KBM-7 (cell line): ENCODE measurements at places on chromosomes 16 and 17.

DNA sequence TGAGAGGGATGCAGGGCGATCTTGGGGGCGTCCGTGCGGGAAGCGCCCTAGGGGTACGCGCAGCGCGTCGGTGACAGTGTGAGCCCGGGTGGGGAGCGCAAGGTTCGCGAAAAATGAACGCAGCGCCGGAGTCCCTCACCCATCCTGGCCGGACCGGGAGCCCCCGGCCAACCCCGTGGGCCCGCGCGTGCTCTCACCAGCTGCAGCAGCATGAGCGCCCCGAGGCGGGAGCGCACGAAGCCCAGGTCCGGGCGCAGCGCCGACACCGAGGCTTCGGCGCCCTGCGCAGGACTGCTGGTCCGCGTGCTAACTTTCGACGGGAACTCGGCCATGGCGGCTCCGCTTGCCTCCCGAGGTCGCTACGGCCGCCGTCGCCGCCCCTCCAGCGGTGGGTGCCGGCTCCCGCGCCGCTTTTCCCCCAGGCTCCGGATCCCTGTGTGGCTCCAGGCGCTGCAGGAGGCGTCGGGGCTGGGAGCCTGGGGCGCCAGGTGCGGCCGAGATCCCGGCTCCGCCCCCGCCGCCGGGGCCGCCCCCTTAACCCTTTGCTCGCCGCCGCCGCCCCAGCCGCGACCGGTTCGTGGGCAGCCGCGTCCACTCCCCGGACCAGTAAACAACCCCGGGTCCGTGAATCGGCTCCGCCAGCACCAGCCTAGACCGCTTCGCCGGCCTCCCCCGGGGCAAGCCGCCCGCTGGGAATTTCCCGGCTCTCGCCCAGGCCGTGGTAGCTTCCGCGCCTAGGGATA lies at the start of gene PLLP:
Gene PLLP (minus strand): TSS at position 464 of the 743 bp plus-strand sequence. CDS start 132 bp downstream, at position 332.
- DNase-seq, result peak; percentile 29

DNA sequence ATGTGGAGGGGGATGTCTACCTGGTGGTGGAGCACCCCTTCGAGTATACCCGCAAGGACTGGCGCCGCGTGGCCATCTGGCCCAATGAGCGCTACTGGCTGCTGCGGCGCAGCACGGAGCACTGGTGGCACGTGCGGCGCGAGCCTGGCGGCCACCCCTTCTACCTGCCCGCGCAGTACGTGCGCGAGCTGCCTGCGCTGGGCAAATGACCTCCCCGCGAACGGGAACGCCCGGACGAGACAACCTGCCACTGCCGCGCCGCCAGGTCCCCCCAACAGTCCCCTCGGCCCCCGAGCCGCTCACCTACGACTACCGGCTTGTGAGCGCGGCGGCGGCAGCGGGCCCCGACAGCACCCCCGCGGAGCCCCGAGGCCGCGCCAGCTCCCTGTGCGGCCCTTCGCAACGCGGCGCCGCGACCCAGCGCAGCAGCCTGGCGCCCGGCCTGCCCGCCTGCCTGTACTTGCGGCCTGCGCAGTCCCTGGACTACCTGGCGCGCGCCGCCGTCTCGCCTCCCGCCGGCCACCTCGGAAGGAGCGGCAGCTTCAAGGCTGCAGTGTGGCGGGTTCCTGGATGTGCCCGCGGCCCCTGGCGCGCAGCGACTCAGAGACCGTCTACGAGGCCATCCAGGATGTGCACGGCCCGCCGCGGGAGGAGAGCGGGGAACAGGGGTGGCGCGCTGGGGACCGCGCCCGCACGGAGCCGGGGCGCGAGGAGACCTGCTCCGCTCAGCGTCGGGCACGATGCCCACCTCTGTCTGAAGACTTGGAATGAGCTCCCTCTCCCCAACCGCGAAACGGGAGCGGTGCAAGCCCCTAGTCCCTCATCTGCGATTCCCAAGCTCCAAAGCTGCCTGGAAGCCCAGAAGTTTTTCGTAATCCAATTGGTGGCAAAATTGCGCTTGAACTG lies 48.7 kb upstream of the AMZ2 start:
- DNase-seq, result no peak

DNA sequence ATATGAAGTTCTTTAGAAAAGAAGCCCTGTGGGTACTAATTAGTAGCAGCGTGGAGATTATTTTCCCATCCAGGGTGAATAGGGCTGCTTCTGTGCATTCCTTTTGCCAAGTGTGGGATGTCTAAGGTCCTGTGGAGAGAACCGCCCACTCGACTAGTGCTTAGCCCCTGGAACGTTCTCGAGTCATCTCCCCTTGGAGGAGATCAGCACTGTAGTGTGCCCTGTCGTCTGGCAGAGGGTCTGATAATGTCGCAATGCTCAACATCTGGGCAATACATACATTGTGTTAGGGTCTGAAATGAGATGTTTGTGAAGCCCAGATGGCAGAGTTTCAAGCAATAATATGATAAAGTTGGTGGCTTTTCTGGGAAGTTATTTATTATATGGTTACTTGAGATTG lies 64.8 kb downstream of the SPECC1 start:
- no peak for DNase-seq

GRCh38 chr17:300881-301280 lies 51.7 kb downstream of the RPH3AL start:
- DNase-seq, result no peak

DNA sequence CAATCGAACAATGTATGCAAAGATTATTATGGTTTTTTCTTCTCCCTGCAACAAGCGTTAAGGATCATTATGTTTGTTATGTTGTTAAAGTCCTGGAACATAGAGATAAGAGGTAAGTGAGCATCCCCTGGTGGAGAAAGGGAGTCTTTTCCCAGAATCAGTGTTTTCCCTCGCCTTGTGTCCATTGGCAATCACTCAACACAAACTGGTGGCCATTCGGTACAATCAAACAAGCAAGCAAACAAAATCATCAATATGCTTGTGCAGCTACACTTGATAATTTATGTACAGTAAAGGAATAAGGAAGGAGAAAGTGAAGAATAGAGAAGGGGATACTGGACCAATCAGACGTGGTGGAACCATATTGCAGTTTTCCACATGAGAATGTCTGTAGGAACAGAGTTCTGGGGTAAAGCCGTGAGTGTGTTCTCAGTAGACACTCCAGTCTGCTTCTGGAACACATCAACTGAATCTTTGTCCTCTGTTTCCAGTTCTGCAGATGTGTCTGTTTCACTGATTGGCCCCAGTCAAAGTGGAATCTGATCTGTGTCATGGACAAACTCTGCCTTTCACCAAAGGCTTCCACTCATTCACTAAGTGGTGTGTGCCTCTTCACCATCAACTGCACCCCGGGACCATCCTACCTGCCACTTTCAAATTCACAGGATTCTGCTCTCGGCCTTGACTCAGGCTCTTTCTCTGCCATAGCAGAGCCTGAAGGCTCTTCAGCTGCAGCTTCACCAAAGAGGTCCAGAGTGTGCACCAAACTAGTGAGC lies 169.5 kb downstream of the AHSP start:
- DNase-seq, result peak; percentile 68

GRCh38 chr17:46818316-46818928 lies at the start of gene WNT3:
TSS of gene WNT3 (minus strand) at chr17:46818692. CDS start at chr17:46818597, 95 bp downstream.
- DNase-seq, result no peak

- DNase-seq, result peak; percentile 66
Observed at GRCh38 chr16:2842340-2843000, 12.4 kb downstream of the ZG16B start.

GRCh38 chr17:61904094-61904710 lies 23.6 kb downstream of the INTS2 start:
- DNase-seq, result no peak

- DNase-seq, result no peak
Observed at GRCh38 chr17:75094871-75095399, 7.2 kb downstream of the SLC16A5 start.

DNA sequence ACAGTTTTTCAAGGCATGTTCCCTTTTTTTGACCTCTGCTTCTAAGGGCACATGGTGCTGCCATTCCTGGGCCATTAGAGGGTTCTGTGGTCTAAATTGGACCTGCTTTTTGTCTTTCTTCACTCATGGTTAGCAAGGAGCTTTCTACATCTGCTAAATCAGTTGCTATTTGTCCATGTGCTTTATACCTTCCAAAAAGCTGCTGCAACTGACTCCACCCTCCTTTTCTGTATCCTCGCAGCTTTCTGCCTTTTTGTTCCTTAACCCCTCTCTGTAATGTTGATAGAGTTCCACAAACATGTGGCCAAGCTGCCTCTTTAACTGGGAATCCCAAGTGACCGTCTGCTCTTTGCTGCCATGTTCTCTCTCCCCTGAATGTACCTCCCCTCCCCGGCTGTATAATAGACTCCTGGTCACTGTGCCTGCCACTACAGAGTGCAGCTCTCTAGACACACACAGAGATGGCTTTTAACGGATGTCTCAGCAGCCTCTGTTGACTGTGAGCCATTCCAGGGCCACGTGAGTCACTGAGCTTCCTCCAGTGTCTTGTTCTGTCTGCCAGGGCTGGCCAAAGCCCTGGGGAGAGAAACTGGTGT lies 57.4 kb upstream of the TEKT3 start:
- DNase-seq, result peak; percentile 29

DNA sequence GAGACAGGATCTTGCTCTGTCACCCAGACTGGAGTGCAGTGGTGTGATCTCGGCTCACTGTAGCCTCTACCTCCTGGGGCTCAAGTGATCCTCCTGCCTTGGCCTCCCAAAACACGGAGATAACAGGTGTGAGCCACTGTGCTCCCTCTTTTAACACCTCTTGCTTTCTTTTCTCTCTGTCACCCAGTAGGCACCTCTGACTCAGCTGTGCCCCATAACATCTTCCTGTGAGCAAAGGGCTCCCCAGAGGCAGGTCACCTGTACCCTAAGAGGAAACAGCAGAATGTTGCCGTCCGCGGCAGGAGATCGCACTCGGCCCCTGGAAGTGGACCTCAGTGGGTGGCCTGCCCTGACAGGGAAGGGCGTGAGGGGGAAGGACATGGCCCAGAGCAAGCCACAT lies 918 bp upstream of the NLRC3 start:
- no peak for DNase-seq

DNA sequence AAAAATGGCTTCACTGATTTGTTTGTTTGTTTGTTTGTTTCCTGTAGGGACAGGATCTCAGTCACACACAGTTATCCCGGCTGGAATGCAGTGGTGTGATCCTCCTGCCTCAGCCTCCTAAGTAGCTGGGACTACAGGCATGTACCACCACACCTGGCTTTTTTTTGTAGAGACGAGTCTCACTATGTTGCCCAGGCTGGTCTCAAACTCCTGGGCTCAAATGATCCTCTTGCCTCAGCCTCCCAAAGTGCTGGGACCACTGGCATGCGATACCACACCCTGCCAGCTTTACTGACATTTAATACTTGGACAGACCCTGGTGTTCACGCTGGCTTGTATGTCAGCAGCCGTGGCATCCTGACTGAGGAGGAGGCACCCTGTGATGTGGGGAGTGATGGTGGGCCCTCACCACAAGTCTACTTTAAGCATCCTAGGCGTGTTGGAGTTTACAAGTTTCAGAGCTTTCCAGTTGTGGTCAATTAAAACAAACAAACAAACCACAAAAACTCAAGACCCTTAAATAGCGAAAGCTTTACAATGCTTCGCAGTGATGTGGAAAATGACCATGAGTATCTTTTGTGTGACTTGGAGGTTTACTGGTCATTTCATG lies 5.1 kb downstream of the ABCA3 start:
- DNase-seq, result no peak

DNA sequence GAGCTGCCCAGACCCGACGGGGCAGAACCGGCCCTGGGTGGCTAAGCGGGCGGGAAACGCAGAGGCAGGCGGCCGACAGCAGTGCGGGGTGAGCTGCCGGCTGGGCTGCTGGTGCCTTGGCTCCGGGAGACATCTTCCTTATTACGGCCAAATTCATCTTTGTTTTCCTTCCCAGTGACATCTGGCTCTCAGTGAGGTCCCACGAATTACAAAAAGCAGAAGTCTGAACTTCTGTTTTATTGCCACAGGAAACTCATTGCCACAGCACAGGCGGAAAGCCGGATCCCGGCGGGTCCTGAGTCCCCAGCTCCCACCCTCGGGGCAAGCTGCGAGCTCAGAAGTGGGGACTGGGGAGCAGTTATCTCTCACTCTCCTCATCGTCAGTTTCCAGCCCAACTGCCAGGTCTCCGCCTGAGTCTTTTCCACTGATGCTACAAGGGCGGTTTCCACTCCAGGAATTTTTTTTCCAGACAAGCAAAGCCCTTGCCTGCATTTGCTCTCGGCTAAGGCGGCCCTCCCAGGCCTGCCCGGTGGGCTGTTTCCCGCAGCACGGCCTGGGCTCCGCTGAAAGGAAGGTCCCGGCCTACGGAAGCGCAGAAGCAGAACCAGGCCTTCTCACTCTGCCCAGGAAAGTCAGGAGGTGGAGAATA lies 40.3 kb downstream of the CBFA2T3 start:
- peak; percentile 96 for DNase-seq
